ENCODE measurements at places on chromosomes 2 and 18. TPM values are rescaled to one million over a fixed set of nuclear protein-coding genes. Genes with fewer than 3 reads are reported as not detected.

DNA sequence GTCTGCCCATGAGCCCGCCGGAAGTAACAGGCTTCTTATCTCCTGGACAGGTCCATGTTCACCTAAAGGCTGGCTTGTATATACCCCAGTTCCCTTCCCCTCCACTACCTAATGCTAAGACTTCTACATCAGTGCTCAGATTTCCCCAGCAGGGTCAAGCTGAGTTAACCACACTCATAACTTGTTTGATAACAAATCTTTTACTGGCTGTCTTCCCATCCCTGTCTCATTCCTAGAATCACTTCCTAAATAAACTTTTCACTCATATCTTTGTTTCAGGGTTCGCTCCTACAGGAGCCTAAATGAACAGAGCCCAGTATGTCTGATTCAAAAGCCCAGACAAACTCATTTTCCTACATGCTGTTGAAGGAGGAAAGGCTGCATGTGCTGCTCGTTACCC lies 94.0 kb upstream of the SOX11 start:
- no peak overlapping the region for H3K4me3 ChIP-seq
- H3K4me1 ChIP-seq, result peaks cover 8% of the 10 kb centered on the region
- DNase-seq, result no peak
- H3K27me3 ChIP-seq, result no peaks in the 10 kb centered on the region

Gene SERPINB2
- 0.13 TPM for polyA plus RNA-seq

DNA sequence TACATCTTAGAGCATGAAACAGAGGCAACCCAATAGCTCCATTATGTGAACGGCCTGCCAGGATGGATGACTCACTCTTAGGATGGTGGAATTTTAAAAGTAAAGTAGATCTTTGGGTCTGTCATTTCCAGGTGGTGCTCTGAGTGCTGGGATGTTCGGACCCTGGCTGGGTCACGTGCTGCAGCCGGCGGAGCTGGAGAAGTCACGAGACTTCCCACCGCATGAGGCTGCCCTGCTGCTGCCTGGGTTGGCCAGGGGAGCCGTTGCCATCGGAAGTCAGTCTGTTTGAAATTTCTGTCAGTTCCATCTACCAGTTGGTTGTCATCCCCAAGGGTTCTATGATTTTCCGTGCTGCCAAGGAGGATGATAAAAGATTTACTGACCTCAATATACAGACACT lies 93.3 kb upstream of the ALKAL2 start:
- peaks cover 4% of the 10 kb centered on the region for H3K27me3 ChIP-seq
- DNase-seq, result no peak
- H3K27ac ChIP-seq, result no peak overlapping the region
- H3K4me3 ChIP-seq, result no peak overlapping the region
- no peaks in the 10 kb centered on the region for H3K4me1 ChIP-seq

DNA sequence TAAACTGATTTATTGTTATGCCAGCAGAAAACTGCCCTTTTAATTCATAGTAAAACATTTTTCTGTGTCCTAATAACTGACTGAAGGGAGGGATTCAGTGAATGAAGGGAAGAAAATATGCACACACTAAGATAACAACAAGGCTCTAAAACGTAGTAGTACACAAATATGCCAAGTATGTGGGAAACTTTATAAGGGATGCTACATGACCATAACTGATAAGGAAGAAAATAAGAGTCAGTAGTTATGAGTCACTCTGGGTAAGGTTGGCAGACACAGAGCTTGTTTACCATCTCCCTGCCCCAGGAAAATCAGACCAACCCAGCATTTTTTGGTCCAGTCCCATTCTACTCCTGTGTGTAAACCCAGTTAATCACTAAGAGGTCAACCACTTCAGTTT lies 124.2 kb downstream of the RPRM start:
- H3K27ac ChIP-seq, result no peak overlapping the region
- no peaks in the 10 kb centered on the region for H3K27me3 ChIP-seq
- no peak overlapping the region for H3K4me3 ChIP-seq
- H3K36me3 ChIP-seq, result no peaks in the 10 kb centered on the region

GRCh38 chr2:177392373-177393202 lies at the start of gene AGPS:
AGPS (plus strand) TSS chr2:177392773; CDS start chr2:177392790, 17 bp downstream.
- H3K36me3 ChIP-seq, result no peaks in the 10 kb centered on the region
- peak; percentile 86 for DNase-seq
- peak within 1 kb of the TSS; percentile 59 for H3K27ac ChIP-seq
